Panc1 (cell line): ENCODE measurements at places on chromosomes 12 and 14.

- no peak for DNase-seq
Measured at GRCh38 chr12:11706509-11707379, 57.3 kb downstream of the ETV6 start.

DNA sequence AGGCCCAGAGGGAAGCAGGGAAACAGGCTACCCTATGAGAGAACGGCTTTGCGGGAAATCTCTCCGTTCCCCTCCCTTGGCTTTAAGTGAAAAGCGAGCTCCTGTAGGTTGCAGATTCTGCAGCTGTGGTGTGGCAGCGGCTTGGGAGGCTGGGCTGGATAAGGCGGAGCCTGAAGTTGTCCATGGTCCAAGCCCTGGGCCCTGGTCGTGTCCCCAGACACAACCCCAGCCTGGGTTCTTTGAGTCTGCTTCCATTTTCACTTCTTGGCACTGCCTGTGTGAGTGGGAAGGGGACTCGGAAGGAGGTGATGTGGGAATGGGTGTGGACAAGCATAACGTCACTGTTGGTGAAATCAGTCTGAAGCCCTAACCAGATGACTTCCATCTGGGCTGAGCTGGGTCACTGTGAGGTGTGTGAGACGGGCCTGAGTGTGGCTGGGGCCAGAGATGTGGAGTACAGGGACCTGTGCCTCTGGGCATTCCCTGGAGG lies 43.0 kb upstream of the CTDSP2 start:
- no peak for DNase-seq

DNA sequence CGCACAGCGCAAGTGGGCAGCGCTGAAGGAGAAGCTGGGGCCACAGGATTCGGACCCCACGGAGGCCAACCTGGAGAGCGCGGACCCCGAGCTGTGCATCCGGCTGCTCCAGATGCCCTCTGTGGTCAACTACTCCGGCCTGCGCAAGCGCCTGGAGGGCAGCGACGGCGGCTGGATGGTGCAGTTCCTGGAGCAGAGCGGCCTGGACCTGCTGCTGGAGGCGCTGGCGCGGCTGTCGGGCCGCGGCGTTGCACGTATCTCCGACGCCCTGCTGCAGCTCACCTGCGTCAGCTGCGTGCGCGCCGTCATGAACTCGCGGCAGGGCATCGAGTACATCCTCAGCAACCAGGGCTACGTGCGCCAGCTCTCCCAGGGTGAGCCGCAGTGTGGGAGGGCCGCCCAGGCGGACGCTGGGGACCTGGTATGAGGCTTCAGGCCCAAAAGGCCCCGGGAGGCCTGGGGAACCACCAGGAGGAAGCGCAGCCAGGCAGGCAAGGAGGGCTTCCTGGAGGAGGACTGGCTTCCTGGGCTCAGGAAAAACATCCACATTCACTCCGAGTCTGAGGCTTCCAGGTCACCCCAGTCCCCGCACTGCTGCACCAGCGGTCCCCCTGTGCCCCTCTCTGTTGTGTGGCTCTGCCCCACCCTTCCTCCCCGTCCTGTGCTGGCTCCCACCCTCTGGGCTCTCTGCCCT lies 12.1 kb downstream of the INF2 start:
- no peak for DNase-seq

DNA sequence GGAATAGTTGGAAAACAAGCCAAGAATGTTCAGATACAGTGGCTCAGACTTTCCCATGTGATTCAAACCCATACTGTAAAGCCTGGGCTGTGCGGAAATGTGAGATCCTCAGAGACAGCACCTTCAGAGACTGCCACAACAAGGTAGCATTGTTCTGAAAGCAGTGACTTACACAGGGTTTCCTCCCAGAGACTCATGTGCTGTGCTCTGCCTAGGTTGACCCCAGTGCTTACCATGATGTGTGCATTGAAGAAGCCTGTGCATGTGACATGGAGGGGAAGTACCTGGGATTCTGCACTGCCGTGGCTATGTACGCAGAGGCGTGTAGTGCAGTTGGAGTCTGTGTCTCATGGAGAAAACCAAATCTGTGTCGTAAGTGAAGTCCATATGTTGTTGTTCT lies 219.4 kb downstream of the LRRK2 start:
- no peak for DNase-seq

GRCh38 chr12:109393437-109394345 lies 46.0 kb downstream of the MYO1H start:
- peak; percentile 53 for DNase-seq

- DNase-seq = no peak
Measured at GRCh38 chr12:118160536-118160935, 24.6 kb downstream of the PEBP1 start.

- DNase-seq = no peak
Measured at GRCh38 chr12:96698965-96699364, 208.1 kb upstream of the NEDD1 start.

DNA sequence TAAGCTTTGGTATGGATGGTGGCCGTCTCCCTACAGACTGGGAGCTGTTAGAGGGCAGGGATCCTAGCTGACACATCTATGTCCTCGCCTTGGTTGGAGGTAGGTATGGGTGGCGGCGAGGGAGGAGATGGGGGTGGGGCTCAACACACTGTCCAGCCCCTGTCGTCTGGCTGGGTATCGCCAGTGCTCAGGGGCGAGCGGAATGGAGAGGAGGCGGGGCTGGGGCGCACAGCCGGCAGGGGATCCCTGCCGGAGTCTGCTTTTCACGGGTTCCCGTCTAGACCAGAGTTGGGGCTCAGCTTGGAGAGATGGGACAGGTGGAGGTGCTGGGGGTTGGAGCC lies 16.1 kb downstream of the TAMALIN start:
- DNase-seq = no peak

GRCh38 chr14:65333943-65334687 lies 78.4 kb upstream of the FUT8 start:
- no peak for DNase-seq
